Activated naive CD4-positive, alpha-beta T cell treated with anti-CD3 and anti-CD28 coated beads for 36 hours (primary cell): ENCODE measurements at places on chromosomes 16 and 17. TPM values are rescaled to one million over a fixed set of nuclear protein-coding genes. Genes with fewer than 3 reads are reported as not detected.

GRCh38 chr17:8885967-8886684, 18.7 kb upstream of the PIK3R6 start:
- no peak for DNase-seq
- peak overlapping the region; percentile 8 for H3K27ac ChIP-seq
- peaks cover 19% of the 10 kb centered on the region for H3K36me3 ChIP-seq
- H3K4me3 ChIP-seq, result no peak overlapping the region

- peak overlapping the region; percentile 18 for H3K4me3 ChIP-seq
- no peaks in the 10 kb centered on the region for H3K36me3 ChIP-seq
- peaks cover 8% of the 10 kb centered on the region for H3K4me1 ChIP-seq
- DNase-seq, result peak; percentile 30
These were observed 78.3 kb downstream of the RPA1 start for GRCh38 chr17:1907909-1908698.

GRCh38 chr16:88383401-88384221, 852 bp downstream of the ZNF469 start:
- no peak overlapping the region for H3K4me3 ChIP-seq
- peaks cover 4% of the 10 kb centered on the region for H3K4me1 ChIP-seq
- H3K27ac ChIP-seq, result no peak overlapping the region
- peaks cover 29% of the 10 kb centered on the region for H3K27me3 ChIP-seq
- no peaks in the 10 kb centered on the region for H3K36me3 ChIP-seq

- no peak overlapping the region for H3K27ac ChIP-seq
- no peak for DNase-seq
- no peaks in the 10 kb centered on the region for H3K27me3 ChIP-seq
- H3K36me3 ChIP-seq, result no peaks in the 10 kb centered on the region
- H3K4me3 ChIP-seq, result no peak overlapping the region
These were observed 26.6 kb upstream of the NAGLU start for GRCh38 chr17:42509409-42509808.

- no peak overlapping the region for H3K27ac ChIP-seq
- no peak for DNase-seq
- H3K4me3 ChIP-seq, result no peak overlapping the region
- no peaks in the 10 kb centered on the region for H3K4me1 ChIP-seq
- no peaks in the 10 kb centered on the region for H3K36me3 ChIP-seq
These were observed 61.5 kb downstream of the DHRS7C start for GRCh38 chr17:9729735-9730420.

DNA sequence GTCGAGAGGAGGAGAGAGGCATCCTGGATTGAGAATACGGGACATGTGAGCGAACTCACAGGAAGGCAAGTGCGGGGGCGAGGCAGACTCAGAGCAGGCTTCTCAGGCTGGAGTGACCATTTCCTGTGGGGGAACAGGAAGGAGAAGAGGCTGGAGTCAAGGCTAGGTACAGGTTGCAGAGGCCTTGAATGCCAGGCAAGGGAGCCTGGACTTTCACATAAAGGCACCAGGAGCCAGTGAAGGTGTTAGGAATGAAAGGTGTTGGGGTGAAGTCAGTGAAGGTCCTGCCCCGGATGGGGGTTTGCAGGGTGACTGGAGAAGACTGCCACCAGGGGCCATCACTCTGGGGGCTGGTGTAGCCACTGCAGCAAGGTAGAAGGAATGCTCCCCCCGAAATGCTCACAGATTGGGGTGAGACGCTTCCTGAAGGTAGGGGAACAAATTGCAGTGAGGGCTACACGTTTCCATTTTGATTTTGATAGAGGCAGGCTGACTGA, 5.3 kb upstream of the GPRC5C start:
- no peak overlapping the region for H3K27ac ChIP-seq
- H3K4me3 ChIP-seq, result no peak overlapping the region
- H3K4me1 ChIP-seq, result peaks cover 11% of the 10 kb centered on the region
- no peak for DNase-seq

DNA sequence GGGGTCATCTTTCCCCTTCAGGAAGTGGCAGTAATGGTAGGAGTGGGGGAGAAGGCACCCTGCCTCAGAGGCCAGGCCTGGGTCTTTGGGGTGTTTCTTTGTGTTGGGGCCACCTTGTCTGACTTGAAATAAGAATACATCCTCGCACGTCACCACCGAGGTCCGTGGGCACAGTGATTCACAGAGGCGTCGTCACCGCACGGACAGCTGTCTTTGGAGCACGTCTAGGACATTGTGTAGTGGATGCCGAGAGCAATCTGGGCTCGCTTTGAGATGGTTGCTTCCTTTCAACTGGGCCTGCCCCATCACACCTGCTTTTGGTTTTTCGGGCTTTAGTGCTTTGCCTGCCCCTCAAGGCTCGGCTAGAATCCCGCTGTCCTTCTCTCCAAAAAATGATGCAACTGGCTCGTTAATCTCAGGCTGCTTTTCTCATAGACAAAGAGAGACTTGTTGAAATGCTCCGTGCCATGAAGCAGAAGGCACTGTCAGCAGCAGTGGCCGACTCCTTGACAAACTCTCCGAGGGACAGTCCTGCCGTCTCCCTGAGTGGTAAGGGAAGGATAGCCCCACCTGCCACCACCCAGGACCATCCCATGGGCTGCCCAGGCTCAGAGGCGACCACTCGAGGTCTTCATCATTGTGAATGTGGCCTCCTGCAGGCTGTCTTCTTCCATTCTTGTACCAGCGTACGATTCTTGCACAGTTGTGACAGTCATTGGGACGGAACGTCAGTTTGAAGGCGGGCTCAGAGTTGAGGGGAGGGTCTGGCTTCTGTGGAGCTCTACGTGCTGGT, 24.0 kb downstream of the GINS2 start:
- no peak overlapping the region for H3K4me3 ChIP-seq
- DNase-seq, result no peak
- H3K27me3 ChIP-seq, result no peaks in the 10 kb centered on the region
- no peaks in the 10 kb centered on the region for H3K4me1 ChIP-seq
- H3K27ac ChIP-seq, result no peak overlapping the region

The ACSM2A gene
- total RNA-seq, result not detected

The TBX4 gene
- not detected for total RNA-seq

The GPRC5C gene
- not detected for total RNA-seq

The SRCIN1 gene
- total RNA-seq, result 0.67 TPM

The CCL7 gene
- not detected for total RNA-seq
